ENCODE measurements at places on chromosomes 4 and X.

- no peak for DNase-seq
These were observed 94.1 kb downstream of the RLIM start for GRCh38 chrX:74520291-74520690.

GRCh38 chr4:139969635-139970266, 184.2 kb downstream of the MAML3 start:
- DNase-seq = no peak

DNA sequence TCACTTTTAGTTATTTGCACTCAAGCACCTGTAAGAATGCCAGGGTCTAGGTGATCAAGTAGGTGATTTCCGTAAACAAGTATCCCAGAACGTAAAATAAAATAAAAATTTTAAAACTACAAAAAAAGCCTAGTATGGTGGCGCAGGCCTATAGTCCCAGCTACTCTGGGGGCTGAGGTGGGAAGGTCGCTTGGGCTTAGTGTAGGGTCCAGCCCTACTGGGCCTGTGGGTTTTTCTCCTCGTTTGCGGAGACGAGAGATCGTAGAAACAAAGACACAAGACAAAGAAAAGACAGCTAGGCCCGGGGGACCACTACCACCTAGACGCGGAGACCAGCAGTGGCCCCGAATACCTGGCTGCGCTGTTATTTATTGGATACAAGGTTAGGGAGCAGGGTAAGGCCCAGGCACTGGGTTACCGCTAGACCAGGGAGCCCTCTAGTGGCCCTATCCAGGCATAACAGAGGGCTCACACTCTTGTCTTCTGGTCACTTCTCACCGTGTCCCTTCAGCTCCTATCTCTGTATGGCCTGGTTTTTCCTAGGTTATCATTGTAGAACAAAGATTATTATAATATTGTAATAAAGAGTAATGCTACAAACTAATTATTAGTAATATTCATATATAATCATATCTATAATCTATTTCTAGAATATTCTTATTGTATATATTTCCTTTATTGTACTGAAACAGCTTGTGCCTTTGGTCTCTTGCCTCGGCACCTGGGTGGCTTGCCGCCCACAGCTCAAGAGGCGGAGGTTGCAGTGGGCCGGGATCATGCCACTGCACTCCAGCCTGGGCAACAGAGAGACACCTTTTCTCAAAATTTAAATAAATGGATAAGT, 38.4 kb downstream of the SAGE1 start:
- no peak for DNase-seq

- no peak for DNase-seq
These were observed 2.4 kb upstream of the FGFRL1 start for GRCh38 chr4:1008840-1009541.

DNA sequence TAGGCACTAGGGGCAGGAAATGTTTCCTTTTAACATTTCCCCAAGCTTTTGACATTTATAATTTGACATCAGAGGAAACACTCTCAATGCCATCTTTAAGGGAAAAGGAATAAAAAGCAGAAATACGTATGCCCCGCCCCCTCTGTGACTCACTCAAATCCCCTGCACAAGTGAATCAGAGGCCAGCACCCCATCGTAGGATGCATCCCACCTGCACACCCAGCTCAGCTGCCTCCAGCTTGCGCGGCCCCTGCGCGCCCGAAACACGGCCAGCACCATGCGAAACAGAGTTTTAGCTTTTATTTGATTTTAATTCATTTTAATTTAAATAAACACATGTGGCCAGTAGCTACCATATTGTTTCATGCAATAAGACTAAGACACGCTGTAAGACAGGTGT, 29.5 kb downstream of the ABLIM2 start:
- no peak for DNase-seq

DNA sequence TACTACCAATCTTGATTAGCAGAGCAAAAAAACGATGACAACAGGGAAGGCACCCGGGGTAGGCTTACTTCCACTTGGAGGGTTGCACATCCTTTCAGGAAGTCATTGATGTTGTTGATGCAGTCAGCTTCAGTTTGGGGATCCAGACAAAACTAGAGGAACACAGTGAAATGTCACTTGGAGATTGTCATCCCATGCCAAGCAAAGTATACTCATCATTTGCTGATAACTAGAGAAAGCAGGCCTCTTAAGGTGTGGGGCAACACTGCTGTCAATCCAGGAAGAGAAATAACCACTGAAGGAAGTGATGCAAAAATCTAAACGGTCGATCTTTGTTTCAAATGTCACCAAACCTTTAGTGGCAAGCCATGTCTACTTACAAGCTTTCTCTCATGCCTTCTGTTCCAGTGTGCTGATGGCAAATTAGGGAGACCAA, 1.4 kb downstream of the ARHGEF6 start:
- DNase-seq = no peak

DNA sequence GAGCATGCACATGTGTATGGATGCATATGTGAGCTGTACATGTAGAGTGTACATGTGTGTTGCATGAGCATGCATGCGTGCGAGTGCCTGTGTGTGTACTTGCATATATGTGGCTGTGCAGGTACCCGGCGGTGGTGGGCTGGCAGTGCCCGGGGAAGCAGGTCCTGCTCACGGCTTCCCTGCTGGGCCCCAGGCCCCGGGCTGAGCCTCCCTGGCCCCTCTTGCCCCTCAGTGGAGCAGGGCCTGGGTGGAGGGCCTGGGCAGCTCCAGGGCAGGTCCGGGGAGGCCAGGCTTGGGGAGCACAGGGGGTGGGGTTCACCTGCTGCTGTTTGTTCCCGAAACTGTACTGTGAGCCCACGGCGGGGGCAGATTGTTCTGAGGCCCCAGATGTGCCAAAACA, 9.4 kb downstream of the NAT8L start:
- DNase-seq = no peak

DNA sequence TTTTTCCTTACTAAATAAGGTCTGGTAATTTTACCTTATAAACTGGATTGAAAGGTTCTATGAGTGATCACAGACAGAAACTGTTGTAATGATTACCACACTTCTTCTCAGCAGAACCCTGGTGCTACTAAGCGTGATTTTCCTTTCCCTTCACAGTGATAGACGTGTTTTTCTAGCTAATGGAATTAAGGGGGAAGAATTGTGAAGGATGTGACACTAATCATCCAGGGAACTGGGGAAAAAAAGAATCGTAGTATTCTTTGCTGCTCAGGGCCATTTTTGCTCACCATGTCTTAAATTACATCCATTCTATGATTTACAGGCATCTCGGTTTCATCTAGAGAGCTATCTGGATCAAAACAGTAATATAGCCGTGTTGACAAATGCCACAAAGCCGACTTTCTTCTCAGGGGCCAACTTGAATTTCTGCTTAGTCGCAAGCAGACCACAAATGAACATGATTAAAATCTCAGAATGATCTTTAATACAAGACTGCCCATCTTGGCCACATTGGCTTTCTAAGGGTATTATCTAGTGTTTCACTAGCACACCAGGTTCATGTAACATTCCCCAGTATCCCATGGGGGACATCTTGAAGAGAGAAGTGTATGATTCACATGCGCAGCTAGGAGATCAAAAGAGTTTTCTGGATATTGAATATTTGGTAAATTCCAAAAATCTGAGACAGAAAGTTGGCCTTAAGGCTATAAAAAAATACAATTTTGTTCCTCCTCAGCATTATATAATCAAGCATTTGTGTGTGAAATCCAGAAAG, 154.0 kb downstream of the UGT8 start:
- DNase-seq = peak; percentile 37

DNA sequence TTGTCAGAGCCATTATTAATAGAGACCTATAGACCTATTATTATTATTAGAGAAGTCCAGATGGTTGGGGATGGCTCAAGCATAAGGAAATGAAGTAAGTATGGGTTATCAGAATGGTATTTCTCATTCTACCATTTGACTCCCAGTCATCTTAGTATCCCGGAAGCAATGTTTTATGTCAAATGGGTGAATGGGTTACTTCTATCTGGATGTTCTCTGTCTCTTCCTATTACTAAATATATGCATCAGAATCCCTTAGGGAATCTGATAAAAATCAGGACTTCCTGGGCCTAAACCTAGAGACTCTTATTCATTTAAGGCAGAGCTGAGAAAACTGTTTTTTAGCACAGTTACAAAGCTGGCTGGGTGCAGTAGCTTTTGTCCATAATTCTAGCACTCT, 149.9 kb downstream of the SLC10A7 start:
- DNase-seq = no peak

GRCh38 chr4:24274381-24274941, 309.9 kb downstream of the DHX15 start:
- peak; percentile 63 for DNase-seq

DNA sequence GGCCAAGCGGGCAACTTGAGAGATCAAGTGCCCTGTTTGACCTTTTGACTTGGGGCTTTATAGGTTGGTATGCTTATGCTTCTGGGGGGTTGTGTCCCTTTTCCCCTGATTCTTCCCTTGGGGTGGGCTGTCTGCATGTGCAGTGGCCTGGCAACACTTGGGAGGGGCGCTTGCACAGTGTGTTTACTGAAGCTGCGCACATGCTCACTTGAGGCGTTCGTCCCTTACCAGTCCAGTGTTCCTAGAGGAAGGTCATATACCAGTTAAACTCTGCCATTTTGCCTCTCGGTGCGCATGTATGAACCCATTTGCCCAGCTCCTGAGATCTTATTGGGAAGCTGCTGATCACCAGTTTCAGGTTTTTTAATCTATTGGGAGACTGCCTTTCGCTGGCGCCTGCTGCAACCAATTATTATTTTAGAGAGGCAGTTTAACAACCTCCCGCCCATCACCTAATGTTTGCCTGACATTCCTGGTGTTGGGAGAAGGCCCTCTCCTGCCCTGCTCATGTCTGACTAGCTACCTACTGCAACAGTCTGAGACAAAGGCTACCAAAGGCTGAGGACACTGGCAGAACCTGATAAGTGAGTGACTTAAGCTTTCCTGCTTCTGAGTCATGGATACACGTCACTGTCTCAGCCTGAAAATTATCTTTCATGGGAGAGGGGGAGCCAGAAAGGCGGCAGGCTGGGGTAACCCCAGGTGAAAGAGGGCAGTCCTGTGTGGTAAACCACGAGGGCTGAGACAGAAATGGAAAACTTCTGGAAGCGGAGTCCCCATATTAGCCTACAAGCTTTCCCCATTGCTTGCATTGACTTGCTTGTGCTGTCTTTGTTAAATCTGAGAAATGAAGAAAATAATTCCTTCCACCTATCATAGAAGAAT, 97.6 kb downstream of the CPE start:
- DNase-seq = peak; percentile 6

DNA sequence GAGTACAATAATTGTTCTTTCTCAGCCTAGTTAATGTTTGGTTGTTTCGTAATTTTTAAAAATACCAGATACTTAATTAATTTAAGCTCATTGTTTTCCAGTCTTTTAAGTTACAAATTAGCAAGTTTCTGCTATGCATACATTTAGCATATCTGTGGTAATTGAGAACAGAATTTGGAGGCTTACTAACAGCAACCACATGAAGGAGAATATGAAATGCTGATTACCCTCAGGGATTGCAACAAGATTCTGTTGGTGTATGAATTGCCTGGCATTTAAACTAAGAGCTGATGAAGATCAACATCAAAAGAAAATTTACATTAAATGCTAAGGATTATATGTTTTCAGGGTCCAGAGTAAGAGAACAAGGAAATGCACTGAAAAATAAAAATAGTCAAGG, 580.0 kb upstream of the INTU start:
- no peak for DNase-seq

DNA sequence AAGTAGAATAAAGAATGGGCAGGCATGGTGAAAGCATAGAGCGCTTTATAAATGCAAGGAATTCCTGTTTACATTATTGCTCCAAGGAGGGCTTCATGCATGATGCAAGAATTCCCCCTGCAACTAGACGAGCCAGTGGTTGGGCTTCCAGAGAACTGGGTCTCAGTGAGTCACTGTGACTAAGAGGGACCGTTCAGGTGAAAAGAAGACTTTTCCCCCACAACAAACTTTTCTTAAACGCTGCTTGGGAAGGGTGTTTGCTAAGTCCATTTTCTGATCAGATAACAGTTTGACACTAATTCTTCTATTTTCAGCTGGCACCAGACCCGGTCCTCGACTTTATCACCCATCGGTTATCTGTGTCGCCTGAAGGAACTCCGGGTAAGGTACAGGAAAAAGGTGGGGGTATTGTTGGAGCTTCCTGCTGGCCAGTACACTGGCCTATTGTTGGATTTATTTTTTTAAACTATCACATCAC, 40.1 kb downstream of the LDB2 start:
- DNase-seq = peak; percentile 62

GRCh38 chrX:119266364-119266995, 30.4 kb downstream of the PGRMC1 start:
- no peak for DNase-seq

- no peak for DNase-seq
These were observed 274.4 kb upstream of the VCX start for GRCh38 chrX:7568597-7568996.

- no peak for DNase-seq
These were observed 9.5 kb downstream of the NAF1 start for GRCh38 chr4:163157157-163157556.

DNA sequence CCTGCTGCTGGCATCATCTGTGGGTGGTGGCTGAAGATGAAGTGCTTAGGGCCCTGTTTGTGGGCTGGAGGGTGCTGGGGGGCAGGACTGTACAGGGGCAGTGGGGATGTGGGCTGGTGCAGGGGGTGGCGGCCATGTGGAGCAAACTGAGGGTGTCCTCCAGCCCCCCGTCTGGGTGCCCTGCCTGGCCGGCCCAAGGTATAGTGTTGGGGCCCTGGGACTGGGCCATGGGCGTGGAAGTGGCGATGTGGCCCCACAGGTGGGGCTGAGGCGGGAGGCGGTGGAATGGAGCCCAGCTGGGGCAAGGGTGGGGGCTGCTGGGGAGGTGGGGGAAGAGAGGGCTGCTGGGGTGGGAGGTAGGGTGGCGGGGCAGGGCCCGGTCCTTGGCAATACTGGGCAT, 9.5 kb upstream of the KDM5C start:
- no peak for DNase-seq

DNA sequence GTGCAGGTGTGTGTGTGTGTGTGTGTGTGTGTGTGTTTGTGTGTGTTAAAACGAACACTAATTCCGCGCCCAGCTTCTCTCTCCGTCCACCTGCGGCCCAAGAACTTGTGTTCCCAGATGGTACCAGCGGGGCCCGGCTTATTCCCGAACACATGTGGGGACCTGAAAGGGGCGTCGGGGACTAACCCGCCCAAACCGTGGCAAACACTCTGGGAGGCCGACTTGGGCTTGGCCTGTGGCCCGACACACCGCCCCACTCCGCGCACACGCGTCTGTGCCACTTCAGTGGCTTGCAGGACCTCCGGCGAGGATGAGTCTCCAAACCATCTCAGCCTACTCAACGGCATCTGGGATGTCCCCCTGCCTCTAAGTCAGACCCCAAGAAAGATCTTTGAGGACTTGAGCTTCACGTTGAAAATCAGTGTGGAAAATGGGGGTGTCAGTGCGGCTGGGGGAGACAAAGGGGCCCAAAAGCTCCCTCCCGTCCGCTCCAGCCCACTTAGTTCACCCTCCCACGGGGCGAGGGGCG, 790 bp upstream of the HHIP start:
- DNase-seq = no peak

GRCh38 chr4:103645991-103646390, 73.8 kb downstream of the TACR3 start:
- DNase-seq = no peak

DNA sequence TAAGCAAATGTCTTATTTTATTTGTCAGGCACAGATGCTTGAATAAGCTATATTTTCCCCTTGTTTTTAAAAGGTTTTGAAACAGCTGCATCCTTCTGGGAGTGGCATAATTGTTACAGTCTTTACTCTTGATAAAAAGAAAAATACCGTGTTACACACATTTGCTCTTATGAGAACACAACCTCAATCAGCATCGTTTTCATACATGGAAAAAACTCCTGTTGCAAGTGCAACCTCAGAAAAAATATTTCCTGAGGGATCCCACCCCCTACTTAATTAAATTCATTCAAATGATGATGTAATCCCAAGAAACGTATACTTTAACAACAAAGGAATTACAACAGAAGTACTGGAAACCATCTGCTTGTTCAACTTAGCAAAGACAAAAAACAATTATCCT, 58.6 kb downstream of the SMAD1 start:
- DNase-seq = no peak
